ENCODE measurements at places on chromosomes 4 and X.
A peak's percentile ranks its signal among the peaks of the same experiment; 100 is the strongest.

DNA sequence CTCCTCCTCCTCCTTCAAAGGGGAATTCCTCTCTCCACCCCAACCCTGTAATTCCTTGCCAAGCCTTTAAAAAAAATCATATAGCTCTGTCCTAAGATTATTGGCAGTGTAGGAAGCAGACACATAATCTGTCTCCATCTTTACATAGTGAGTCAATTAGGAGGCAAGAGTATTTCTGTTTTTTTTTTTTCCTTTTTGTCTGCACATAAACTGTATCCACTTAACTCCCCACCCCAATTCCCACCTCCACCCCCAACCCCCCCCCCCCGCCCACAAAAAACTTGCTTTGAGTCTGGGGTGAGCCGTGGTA is 182.5 kb downstream of the RASL11B start:
- no peak for DNase-seq

DNA sequence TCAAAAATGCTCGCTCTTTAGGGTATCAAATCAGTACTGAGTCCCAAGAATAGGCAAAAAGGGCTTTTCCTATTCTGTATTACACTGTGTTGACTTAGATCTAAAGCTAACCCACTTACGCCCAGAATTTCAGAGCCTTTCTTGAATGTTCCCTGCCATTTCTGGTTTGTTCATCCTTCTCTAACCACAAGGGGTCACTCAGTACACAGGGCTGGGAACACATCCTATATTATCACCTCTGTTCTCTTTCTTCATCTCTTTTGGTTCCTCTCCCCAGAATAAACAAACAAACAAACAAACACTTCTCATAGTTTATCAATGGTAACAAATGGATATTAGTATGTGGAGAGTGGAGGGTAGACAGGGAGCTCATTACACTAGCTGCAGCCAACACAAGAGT is 25.5 kb upstream of the MORC4 start:
- DNase-seq, result no peak

DNA sequence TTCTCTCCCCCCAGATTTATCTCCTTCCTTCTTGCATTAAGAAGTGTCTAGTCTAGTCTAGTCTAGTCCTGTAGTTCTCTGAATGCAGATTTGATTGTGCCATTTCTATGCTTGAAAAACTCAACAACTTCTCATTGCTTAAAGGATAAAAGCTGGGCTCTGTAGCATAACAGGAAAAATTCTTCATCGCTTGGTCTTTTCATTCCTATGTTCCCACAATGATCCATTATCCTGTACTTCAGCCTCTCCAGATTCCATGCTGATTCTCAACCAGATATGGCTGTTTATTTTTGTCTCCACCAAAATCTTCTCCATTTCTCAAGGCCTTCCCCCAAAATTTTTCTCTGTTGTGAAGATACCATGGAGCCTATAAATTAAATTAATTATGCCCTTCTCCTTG is 102.9 kb upstream of the STIM2 start:
- DNase-seq, result no peak

GRCh38 chr4:6527683-6528595 is 47.0 kb upstream of the MAN2B2 start:
- DNase-seq, result no peak

GRCh38 chrX:107710617-107711391 is 64.8 kb downstream of the TSC22D3 start:
- DNase-seq, result peak; percentile 90

DNA sequence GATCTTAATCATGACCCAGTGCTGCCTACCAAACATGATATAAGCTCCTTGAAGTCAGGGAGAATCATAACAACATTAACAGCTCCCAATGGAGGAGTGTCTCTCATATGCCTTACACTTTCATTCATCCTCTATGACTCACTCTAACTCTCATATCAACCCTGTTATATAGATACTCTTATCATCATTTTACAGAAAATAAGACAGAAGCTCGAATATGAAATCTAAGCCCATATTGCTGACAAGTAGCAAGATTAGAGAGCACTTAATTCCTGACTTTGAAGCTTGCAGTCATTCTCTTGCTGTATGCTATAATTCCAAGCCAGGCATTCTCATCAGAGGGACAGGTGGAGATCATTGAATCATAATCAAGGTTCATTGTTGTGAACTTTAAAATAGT is 476.7 kb upstream of the ATOH1 start:
- DNase-seq, result no peak

GRCh38 chrX:96564595-96564994 is 120.0 kb upstream of the DIAPH2 start:
- DNase-seq, result no peak

GRCh38 chr4:53431052-53431451 is 53.6 kb downstream of the FIP1L1 start:
- DNase-seq, result no peak

DNA sequence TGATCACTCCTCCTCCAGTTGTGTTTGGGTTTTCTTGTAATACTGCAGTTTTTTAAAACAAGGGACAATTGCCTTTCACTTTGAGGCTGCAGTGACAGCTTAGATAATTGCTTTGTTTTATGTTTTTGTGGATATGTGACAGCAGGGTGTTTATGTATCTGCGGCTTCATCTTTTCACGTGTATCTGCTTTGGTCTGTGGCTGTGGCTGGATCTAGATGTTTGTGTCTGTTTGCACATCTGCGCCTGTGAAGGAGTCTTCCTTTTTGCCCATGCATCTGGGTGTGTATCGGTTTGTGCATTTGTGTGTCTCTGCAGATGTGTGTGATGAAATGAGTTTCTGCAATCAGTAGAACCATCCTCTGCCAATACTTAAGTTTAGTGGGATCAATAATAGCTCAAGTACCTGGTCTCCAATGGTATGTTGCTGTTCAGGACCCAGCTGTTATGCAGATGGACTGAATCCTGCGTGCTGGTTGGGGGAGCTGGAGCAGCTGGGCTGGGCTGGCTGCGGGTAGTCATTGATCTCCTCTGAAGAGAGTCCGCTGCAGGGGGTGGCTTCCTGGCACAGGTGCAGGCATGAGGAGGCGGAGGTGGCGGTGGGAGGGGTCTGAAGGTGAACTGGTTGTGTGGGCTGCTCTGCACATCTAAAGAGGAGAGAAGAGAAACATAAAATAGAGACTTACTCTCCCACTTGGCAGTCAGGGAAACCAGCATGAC is 390.3 kb downstream of the SH2D1A start:
- no peak for DNase-seq
